ENCODE measurements at places on chromosomes 1 and 21. TPM values are rescaled to one million over a fixed set of nuclear protein-coding genes. Genes with fewer than 3 reads are reported as not detected.

The KIF26B gene
- total RNA-seq = 10.7 TPM

The SYNC gene
- total RNA-seq = 5.5 TPM

The IPO13 gene
- total RNA-seq = 33.8 TPM

The KRTAP21-2 gene
- not detected for total RNA-seq

The KRTAP11-1 gene
- total RNA-seq = not detected

The CRABP2 gene
- 15.2 TPM for total RNA-seq

The OR2L13 gene
- total RNA-seq = not detected

The ADCY10 gene
- 0.22 TPM for total RNA-seq

The ELOVL1 gene
- 85.1 TPM for total RNA-seq

The UTS2 gene
- total RNA-seq = 0.72 TPM

Measured in kidney (tissue), 22 donors.